ENCODE measurements at places on chromosomes 7 and 10. TPM values are rescaled to one million over a fixed set of nuclear protein-coding genes. Genes with fewer than 3 reads are reported as not detected.
A peak's percentile ranks its signal among the peaks of the same experiment; 100 is the strongest.

DNA sequence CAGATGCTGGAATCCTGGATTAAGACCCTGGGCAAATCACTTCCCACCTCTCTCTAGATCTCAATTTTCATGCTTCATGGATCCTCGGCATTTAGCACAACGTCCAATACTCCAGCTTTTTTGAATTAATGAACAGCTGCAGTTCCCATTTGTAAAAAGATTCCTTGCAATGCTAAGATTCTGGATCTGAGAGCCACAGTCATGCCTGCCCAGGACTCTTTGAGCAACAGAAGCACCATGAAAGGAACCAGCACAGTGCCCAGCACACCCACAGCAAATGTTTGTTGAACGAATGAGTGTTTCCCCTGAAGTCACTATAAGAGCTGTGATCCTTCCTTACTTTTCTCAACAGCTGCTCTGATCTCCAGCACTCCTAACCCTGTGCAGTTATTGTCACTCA lies 20.8 kb upstream of the DDIT4 start:
- peak overlapping the region; percentile 91 for H3K27ac ChIP-seq
- no peaks in the 10 kb centered on the region for H3K36me3 ChIP-seq
- DNase-seq = no peak
- H3K27me3 ChIP-seq = no peaks in the 10 kb centered on the region

GRCh38 chr7:135901585-135902540 lies 75.3 kb downstream of the MTPN start:
- H3K4me1 ChIP-seq = no peaks in the 10 kb centered on the region
- no peak overlapping the region for H3K4me3 ChIP-seq
- H3K27me3 ChIP-seq = no peaks in the 10 kb centered on the region
- no peak for DNase-seq
- H3K36me3 ChIP-seq = no peaks in the 10 kb centered on the region
- no peak overlapping the region for H3K27ac ChIP-seq

DNA sequence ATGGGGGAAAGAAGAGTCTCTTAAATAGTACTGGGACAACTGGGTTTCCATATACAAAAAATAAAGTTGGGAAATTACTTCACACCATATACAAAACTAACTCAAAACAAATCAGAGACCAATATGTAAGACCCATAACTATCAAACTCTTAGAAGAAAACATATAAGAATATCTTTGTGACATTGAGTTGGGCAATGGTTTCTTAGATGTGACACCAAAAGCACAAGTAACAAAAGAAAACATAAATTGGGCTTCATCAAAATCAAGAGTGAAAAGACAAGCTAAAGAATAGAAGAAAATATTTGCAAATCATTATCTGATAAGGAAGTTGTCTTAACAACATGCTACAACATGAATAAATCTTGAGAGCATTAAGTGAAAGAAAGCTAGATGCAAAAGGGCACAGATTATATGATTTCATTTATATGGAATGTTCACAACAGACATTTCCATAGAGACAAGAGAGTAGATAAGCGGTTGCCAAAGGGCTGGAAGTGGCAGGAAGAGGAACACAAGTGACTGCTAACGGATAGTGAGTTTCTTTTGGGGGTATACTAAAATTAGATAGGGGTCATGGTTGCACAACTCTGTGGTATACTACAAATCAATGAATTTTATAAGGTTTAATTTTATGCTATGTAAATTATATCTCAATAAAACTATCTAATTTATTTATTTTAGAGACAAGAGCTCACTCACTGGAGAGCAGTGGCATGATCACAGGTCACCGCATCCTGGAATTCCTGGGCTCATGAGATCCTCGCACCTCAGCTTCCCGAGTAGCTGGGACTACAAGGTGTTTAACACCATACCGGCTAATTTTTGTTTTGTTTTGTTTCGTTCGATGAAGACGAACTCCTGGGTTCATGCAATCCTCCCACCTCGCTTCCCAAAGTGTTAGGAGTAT lies 35.4 kb downstream of the JMJD1C start:
- no peaks in the 10 kb centered on the region for H3K36me3 ChIP-seq
- peaks cover 14% of the 10 kb centered on the region for H3K4me1 ChIP-seq
- no peak for DNase-seq
- no peak overlapping the region for H3K4me3 ChIP-seq
- H3K27me3 ChIP-seq = no peaks in the 10 kb centered on the region
- H3K27ac ChIP-seq = no peak overlapping the region

GRCh38 chr7:152897401-152897800 lies 137.8 kb downstream of the ACTR3B start:
- H3K27me3 ChIP-seq = no peaks in the 10 kb centered on the region
- H3K36me3 ChIP-seq = no peaks in the 10 kb centered on the region
- DNase-seq = no peak

The SNCG gene
- total RNA-seq = 8.9 TPM

DNA sequence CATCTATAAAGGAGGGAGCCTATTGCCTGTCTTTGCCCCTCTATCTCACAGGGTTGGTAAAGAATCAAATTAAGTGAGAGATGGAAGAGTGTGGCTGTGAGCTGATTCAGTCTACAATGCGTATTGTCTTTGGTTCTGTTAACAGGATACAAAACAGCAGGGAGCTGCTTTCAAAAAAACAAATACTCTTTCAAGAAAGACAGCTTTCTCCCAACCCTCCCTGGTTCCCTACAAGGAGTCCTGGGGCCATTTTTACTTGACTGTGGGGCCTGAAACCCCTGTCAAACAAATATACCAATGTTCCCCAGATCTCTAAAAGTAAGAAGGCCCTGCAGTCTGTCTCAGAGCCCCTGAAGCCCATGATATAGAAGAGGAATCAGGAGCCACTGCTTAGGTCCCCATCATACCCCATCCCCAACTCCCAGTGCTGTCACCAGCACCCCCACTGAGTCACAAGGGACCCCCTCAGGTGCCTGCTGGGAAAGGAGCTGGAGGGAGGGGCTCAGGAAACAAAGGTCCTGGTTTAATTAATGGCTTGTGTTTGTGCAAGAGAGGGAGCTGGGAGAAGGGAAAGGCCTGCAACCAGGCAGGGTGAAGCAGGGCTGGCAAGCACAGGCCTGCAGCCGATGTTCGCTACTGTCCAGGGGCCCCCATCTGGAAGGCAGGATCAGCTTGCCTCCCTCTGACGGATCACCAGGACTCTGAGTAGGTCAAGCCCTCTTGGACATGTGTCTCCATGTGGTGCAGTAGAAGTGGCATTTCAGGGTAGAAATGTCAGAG lies 182.0 kb upstream of the GHITM start:
- DNase-seq = no peak

- H3K4me1 ChIP-seq = no peaks in the 10 kb centered on the region
- no peak overlapping the region for H3K27ac ChIP-seq
- no peaks in the 10 kb centered on the region for H3K36me3 ChIP-seq
- no peaks in the 10 kb centered on the region for H3K27me3 ChIP-seq
Observed at GRCh38 chr7:64618785-64619456, 47.0 kb upstream of the ZNF107 start.

- H3K27ac ChIP-seq = no peak overlapping the region
- H3K27me3 ChIP-seq = no peaks in the 10 kb centered on the region
- H3K36me3 ChIP-seq = no peaks in the 10 kb centered on the region
- no peaks in the 10 kb centered on the region for H3K4me1 ChIP-seq
- DNase-seq = no peak
Observed at GRCh38 chr7:87316846-87317552, 28.5 kb upstream of the CROT start.

The IRF5 gene
- total RNA-seq = 2.9 TPM

GRCh38 chr10:110010486-110011378 lies 2.9 kb downstream of the ADD3 start:
- H3K4me1 ChIP-seq = peaks cover 14% of the 10 kb centered on the region
- no peak for DNase-seq
- H3K4me3 ChIP-seq = no peak overlapping the region
- H3K27ac ChIP-seq = no peak overlapping the region

DNA sequence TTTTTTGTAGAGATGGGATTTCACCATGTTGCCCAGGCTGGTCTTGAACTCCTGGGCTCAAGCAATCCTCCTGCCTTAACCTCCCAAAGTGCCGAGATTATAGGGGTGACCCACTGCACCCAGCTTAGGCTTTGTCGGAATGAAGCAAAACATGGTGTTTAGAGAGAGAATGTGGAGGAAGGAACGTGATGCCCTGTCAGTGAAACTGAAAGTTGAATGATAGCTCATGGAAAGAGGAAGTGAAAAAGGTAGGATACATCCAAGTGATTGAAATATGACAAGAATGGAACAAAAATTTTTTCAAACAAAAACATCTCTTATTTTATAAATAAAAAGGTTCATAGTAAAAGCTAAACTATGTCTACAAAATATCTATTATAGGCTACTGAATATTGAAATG lies 5.9 kb downstream of the AKAP9 start:
- no peaks in the 10 kb centered on the region for H3K27me3 ChIP-seq
- no peaks in the 10 kb centered on the region for H3K4me1 ChIP-seq
- H3K4me3 ChIP-seq = no peak overlapping the region
- H3K27ac ChIP-seq = no peak overlapping the region

The CARD11 gene
- total RNA-seq = 2.9 TPM

GRCh38 chr7:36277249-36277542 lies 112.5 kb upstream of the ANLN start:
- peaks cover 11% of the 10 kb centered on the region for H3K4me1 ChIP-seq
- H3K36me3 ChIP-seq = no peaks in the 10 kb centered on the region
- no peak for DNase-seq

All from testis (tissue), 5 donors.